Activated gamma-delta T cell (primary cell): ENCODE measurements at places on chromosomes 5 and 9.

GRCh38 chr5:172479784-172480115, 25.4 kb upstream of the SH3PXD2B start:
- no peak for DNase-seq

DNA sequence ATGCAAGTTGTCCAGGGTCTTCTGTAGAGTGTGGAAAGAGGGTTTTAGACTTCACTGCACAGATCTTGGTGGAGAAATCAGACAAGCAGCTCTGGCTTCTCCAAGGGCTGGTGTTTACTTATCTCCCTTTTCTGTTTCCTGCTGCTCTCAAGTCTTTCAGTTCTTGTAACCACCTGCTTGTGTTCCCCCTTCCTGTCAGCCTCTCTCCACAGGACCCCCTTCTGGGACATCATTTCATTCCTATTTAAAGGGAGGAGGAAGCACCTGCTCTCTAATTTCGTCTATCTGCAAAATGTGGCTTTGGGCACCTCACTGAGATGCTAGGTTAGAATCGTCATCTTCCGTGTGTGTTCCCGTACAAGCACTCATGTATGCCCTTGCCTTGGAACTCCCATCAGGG, 636.2 kb downstream of the MTRR start:
- DNase-seq = no peak

DNA sequence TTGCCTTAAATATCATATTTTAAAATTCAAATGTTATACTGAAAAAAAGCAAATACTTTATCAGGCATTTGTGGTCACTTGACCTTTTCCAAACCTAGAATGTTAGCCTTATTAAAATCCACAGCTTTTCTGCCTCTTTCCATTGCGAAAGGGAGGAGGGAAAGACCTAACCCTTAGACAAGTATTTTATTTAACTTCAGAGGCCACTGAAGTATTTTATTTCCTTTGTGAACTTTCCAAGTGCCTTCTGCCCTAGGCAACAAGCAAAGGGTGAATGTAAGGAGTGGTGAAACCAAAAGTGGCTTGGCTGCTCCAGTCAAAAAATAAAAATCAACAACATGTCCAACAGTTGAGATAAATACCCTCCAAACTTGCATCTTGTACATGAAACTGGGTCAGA, 376.1 kb downstream of the EFNA5 start:
- DNase-seq = no peak

DNA sequence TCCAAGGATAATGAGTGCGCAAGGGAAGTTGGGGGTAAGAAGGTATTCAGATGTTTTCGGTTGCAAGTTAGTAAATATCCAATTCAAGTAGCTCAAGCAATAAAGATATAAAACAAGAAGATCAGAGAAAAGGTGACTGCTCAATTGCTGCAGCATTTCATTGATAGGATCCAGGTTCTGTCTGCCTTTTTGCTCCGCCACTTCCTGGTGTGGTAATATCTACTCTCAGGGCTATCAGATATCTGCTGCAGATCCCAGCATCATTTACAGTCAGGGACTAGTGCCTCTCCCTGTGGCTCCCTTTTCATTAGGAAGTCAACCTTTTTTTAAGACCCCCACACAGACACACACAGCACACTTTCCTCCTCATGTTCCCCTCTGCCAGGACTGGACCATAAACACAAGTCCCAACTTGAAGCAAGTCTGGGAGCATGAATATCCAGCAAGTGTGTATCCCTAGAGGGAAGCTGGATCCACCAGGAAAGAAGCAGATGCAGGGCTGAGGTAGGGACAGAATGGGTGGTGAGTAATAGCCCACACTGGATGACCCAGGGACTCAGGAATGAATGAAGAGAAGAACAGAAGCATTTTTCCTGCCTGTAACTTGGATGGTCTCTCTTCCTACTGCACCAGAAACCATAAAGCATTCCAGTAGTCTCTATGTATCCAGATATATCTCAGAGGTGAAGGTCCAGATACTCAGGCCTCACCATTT, 53.7 kb downstream of the ZNF622 start:
- no peak for DNase-seq

GRCh38 chr9:124266826-124267201, 9.1 kb downstream of the NEK6 start:
- no peak for DNase-seq

DNA sequence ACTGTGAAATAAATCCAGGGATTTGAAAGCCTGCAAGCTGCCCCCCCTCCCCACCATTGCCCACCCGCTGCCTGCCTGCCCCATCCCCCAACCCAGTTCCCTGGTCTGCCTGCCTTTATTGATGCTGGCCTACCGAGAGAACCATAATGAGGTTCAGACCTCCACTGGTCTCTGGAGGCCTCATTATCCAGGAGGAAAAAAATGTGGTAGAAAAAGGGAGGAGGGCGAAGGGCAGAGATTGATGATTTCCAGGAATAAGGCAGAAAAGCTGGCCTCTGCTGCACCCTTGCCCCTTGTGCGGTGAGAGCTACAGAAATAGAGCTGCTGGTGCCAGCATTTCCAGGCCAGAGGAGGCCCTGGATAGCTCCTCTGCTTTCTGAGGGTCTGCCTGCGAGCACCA, 216.1 kb downstream of the PAPPA start:
- DNase-seq = no peak

DNA sequence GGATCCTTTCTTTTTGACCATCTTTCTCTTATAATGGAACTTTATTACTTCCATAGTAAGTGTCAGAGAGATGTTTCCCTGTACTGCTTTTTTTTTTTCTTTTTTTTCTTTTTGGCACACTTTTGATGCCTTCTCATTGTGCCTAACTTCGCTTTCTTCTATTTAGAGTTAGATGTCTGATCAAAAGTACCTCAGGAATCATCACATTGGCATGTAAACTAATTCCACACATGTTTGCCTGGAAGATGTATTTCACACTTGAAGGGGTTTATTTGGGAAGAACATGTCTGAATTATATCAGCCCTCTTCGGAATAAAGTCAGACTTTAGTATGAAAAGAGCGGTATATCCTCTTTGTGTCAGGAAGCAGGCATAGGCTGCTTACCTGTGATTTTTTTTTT, 35.1 kb downstream of the SMARCA2 start:
- no peak for DNase-seq

- DNase-seq = no peak
Observed at GRCh38 chr5:33309068-33309467, 131.7 kb upstream of the TARS1 start.

- DNase-seq = peak; percentile 46
Observed at GRCh38 chr5:134175921-134176510, 734 bp downstream of the SKP1 start.

DNA sequence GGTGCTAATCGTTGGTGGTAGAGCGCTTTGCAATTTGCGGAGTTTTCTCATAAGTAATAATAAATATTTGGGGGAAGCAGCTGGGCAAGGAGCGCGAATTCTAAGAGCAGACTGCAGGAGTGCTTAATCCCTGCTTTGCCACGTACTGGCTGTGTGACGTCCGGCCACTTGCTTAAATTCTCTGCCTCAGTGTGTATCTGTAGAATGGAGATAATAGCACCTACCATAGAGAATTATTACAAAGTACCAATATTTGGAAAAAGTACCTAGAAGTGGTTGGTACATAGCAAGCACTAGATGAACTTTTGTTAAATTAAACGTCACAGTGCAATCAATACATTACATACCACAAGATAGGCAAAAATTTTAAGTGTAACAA, 598 bp upstream of the TMED7 start:
- no peak for DNase-seq

- no peak for DNase-seq
Observed at GRCh38 chr5:71587766-71588532, 809 bp downstream of the MCCC2 start.

GRCh38 chr9:69260161-69260560, 64.9 kb upstream of the ENTREP1 start:
- DNase-seq = no peak

DNA sequence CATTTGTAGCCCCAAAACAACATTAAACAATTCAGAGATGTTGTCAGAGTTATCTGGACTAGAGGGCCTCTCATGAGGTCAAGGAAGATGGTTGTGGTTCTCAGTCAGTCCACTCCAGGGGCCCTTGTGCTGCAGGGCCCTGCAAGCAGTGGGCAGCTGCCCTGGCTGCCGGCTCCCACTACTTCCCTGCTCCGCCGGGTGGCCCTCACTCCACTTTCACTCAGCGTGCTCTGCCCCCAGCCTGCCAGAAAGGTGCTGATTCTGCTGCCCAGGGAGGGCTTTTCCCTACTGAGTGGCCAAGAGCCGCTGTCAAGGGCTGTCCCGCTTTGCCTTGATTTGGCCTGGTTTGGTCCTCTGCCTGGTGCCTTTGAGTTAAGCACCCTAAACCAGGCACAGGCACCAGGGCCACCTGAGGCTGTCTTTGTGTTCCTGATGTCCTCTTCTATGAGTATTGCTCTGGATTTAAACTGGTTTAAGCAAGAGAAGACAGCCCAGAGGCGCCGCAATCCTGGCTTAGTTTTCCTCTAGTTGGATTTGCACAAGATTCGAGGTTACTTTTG, 117.2 kb downstream of the GADD45G start:
- no peak for DNase-seq

- DNase-seq = no peak
Observed at GRCh38 chr5:132019337-132019736, 7.9 kb upstream of the ACSL6 start.

- no peak for DNase-seq
Observed at GRCh38 chr5:1351156-1351555, 6.3 kb upstream of the CLPTM1L start.

DNA sequence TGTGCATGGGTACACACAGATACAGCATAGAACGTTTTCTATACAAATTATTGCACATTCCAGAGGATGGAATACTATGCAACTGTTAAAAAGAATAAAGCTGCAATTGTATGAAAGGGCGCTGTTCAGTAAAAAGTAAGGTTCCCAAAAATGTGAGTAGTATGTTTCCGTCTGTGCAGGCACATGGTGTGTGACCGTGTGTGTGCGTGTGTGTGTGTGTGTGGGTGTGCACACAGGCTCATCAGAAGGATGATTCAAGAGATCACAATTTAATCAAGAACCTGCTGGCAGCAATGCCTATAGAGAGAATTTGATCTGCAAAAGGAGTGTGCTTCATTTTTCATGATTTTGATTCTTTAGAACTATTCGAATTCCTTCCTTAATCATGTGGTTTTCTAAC, 76.3 kb downstream of the SEMA4D start:
- DNase-seq = no peak

DNA sequence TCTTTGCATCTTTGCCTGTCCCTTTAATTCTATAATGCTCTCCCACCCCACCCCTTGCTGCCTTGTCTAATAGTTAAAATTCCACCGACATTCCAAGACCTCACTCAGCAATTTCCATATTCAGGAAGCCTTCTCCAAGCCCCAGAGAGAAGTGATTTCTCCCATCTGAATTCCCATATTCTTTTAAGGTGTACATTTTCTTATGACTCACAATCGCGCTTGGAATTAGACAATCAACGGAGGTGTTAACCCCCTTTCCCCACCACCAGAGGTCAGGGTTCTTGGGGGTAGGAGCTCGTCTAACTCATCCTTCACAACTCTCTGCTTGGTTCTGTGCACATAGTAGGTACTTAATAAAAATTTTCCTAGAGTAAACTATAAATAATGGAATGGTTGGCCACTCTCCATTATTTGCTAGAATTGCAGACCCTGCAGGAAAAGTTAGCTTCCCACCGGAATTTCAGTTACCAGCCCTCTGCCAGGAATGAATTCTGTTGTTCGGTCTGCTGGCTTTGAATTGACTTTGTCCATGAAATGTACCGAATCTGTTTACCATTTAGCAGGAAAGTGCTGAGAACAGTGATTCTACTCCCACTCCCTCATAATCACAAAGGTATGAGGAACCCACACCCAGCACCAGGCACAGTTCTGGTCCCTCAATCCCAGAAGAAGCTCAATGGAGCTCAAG, 5.0 kb downstream of the KCNIP1 start:
- no peak for DNase-seq

DNA sequence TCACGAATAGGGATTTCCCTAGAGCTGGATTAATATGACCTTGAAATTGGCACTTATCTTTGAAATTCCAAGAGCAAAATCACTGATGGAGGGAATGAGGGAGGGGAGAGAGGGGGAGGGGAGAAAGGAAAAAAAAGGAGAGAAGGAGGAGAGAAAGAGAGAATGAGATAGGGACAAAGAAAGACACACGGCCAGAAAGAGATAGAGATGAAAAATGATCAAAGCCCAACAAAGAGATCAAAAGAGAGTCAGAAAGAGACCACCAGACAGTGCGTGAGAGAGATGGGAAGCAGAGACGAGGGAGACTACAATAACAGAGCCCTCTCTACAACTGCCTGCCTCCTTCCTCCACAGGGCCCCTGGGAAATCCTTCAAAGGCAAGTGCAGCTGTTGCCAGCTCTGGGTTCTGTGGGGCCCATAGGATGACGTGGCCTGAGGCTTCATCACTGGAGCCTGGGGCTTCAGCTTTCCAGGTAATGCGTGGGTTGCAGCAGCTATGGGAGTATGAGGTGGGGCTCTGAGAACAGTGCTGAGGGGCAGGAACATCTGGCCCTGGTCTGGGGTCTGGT, 58.3 kb upstream of the SHB start:
- no peak for DNase-seq

- no peak for DNase-seq
Observed at GRCh38 chr5:60972231-60972630, 27.2 kb downstream of the NDUFAF2 start.

DNA sequence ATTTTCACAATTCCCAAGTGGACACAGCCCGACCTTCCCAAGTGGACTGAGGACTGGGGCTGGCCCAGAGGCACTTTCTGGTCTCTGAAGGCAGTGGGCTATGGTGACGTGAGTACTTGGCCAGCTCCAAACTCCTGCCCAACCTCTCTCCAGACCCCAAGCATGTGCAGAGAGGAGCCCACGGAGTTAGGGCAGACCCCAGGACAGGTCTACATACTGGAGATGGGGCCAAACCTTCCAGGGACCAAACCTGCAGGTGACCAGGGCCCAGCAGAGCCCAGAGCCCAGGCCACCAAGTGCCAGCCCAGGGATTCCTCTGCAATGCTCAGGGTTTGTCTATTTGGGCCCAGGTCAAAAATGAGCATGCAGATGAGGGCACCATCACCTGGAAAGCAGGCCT, 15.3 kb downstream of the BRD3 start:
- DNase-seq = no peak

DNA sequence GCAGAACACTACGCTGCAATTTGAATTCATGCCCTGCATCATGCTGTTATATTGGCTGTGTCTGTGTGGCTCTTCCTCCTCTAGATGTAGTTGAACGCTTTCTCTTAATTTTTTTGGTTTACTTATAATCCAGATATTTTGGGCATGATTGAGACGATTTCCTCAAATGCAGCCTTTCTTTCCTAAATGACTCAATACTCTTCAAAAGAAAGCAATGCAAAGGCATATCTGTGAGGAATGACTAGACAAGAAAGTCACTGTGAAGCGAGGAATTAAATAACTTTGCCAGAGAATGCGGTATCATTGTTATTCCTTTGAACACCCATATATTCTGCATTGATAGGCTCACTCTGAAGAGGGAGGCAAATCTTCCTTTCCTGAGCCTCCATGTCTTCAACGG, 152.8 kb downstream of the YIPF5 start:
- no peak for DNase-seq

GRCh38 chr5:58759745-58760144, 176.9 kb downstream of the RAB3C start:
- no peak for DNase-seq

- DNase-seq = no peak
Observed at GRCh38 chr5:67896311-67896929, 319.1 kb upstream of the PIK3R1 start.
